ENCODE measurements at places on chromosomes 7 and 10. TPM values are rescaled to one million over a fixed set of nuclear protein-coding genes. Genes with fewer than 3 reads are reported as not detected.

- H3K4me3 ChIP-seq, result no peak overlapping the region
- H3K27ac ChIP-seq, result no peak overlapping the region
- H3K36me3 ChIP-seq, result no peaks in the 10 kb centered on the region
- no peak for DNase-seq
- H3K27me3 ChIP-seq, result no peaks in the 10 kb centered on the region
Observed at GRCh38 chr7:33425929-33426678, 296.7 kb downstream of the BBS9 start.

GRCh38 chr7:47652591-47652990 is 70.7 kb upstream of the TNS3 start:
- H3K4me1 ChIP-seq, result peaks cover 31% of the 10 kb centered on the region
- peak overlapping the region; percentile 86 for H3K27ac ChIP-seq
- H3K36me3 ChIP-seq, result peaks cover 4% of the 10 kb centered on the region

- H3K4me1 ChIP-seq, result peaks cover 15% of the 10 kb centered on the region
- H3K4me3 ChIP-seq, result no peak overlapping the region
- no peak overlapping the region for H3K27ac ChIP-seq
- no peak for DNase-seq
Observed at GRCh38 chr10:43125881-43126731, 12.1 kb upstream of the CSGALNACT2 start.

The PRSS2 gene
- total RNA-seq, result not detected

DNA sequence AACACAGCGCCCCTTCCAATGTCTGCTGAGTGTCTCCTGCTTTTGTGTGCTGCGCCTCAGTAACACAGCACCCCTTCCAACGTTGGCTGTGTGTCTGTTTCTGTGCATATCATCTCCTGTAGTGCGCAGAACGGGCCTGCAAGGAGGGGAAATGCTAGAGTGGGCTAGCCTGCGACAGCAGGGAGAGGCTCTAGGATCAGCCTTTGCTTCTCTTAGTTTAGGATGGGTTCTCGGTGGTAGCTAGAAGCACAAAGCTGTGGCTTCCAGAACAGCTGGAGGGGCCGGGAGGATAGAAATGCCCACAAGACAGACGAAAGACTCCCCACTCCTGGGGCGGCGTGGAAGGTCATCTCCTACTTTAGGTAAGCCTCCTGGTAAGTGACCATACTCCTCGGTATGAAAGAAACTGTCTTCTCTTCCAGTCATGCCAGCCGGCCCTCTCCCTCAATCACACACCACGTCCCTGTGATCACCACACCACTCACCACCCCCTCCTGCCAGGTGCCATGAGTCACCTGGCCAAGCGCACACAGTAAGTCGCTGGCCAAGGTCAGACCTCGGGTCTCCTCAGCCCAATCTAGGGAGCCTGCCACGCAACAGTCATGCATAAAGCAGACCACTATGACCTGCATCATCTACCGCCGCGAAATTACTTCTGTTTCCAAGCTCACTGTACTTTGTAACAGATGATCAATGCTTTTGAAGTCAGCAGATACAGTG is 4.8 kb downstream of the PITRM1 start:
- H3K36me3 ChIP-seq, result peaks cover 70% of the 10 kb centered on the region
- no peak overlapping the region for H3K27ac ChIP-seq
- no peak for DNase-seq
- H3K4me1 ChIP-seq, result peaks cover 12% of the 10 kb centered on the region

The SHH gene
- total RNA-seq, result not detected

GRCh38 chr10:124530215-124530665 is 68.6 kb downstream of the LHPP start:
- no peaks in the 10 kb centered on the region for H3K36me3 ChIP-seq
- peak; percentile 86 for DNase-seq
- peaks cover 13% of the 10 kb centered on the region for H3K4me1 ChIP-seq
- no peak overlapping the region for H3K4me3 ChIP-seq

The LEP gene
- total RNA-seq, result not detected

DNA sequence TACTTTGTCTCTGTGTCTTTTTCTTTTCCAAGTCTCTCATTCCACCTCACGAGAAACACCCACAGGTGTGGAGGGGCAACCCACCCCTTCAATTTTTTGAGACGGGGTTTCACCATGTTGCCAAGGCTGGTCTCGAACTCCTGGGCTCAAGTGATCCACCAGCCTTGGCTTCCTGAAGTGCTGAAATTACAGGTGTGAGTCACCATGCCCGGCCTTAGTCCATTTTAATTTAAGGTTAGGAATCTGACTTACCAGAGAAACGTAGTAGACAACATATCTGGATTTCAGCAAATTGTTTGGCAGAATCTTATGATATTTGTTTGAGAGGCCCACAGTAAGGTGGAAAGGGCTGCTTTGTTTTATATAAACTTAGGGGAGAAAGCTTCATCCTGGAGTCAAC is 3.2 kb upstream of the NFKB2 start:
- H3K4me1 ChIP-seq, result no peaks in the 10 kb centered on the region
- H3K27me3 ChIP-seq, result no peaks in the 10 kb centered on the region
- H3K27ac ChIP-seq, result no peak overlapping the region
- peaks cover 9% of the 10 kb centered on the region for H3K36me3 ChIP-seq
- H3K4me3 ChIP-seq, result peak overlapping the region; percentile 61

The FAM237B gene
- not detected for total RNA-seq

The PLPP4 gene
- total RNA-seq, result 0.86 TPM

DNA sequence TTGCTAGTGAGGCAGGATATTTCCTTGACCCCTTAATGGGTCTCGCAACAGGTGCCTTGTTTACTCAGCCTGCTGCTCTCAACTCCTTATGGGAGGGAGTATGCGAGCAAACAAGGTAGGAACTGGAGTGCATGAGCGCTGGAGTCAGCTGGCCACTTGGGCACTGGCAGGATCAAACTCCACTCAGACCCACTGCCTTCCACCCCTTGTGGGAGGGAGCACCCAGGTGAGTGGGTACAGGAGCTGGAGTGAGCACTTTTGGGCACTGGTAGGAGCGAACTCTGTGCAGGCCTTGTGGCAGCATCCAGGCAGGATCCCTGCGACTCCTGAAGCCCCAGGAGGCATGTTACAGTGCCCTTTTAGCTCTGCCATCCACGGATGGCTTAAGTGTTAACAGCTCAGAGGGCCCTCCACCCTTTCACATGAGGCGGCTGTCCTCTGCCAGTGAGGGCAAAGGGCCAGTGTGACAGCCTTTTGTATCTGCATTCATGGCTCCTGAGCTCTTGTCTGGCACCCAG is 123.2 kb downstream of the ST7 start:
- no peak overlapping the region for H3K27ac ChIP-seq
- H3K4me3 ChIP-seq, result no peak overlapping the region
- no peaks in the 10 kb centered on the region for H3K27me3 ChIP-seq
- DNase-seq, result no peak
- H3K4me1 ChIP-seq, result peaks cover 10% of the 10 kb centered on the region

GRCh38 chr7:112462236-112462635 is 12.0 kb downstream of the IFRD1 start:
- H3K27ac ChIP-seq, result peak overlapping the region; percentile 54
- peaks cover 25% of the 10 kb centered on the region for H3K4me1 ChIP-seq
- DNase-seq, result peak; percentile 98
- peaks cover 95% of the 10 kb centered on the region for H3K36me3 ChIP-seq
- no peak overlapping the region for H3K4me3 ChIP-seq

DNA sequence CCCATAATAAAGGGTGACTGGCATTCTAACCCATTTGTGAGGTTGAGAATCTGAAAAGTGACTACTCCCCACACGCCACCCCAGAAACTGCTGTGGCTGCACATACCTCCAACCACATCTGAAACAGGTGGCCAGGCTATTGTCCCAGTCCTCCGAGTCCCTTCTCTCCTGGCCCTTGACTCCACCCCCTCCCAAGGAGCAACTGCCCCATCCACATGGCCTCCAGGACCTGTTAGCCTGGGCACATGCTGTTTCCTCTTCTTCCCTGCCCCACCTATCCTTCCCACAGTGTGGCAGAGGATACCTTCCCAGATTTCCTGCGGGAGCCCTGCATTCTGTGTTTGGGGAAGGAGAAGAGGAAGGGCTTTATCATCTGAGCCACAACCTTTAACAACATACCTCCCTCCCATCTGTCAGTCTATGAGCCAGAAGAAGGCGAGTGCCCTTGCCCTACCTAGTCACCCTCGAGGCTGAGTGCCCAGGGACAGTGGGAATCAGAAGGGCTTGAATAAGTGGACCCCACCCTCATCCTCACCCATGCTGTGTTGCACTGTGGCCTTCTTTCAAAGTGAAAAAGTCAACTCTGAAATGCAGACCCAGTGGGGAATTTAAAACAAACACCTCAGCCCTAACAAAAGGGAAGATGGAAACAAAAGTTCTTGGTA is 11.9 kb downstream of the STEAP1B start:
- no peaks in the 10 kb centered on the region for H3K27me3 ChIP-seq
- H3K36me3 ChIP-seq, result no peaks in the 10 kb centered on the region
- peaks cover 6% of the 10 kb centered on the region for H3K4me1 ChIP-seq
- no peak overlapping the region for H3K27ac ChIP-seq

The TAS2R3 gene
- 2.7 TPM for total RNA-seq

The LIPF gene
- not detected for total RNA-seq

- no peak for DNase-seq
- no peak overlapping the region for H3K4me3 ChIP-seq
- H3K4me1 ChIP-seq, result peaks cover 21% of the 10 kb centered on the region
- no peak overlapping the region for H3K27ac ChIP-seq
- H3K27me3 ChIP-seq, result no peaks in the 10 kb centered on the region
Observed at GRCh38 chr7:108236681-108237415, 106.7 kb upstream of the LAMB4 start.

DNA sequence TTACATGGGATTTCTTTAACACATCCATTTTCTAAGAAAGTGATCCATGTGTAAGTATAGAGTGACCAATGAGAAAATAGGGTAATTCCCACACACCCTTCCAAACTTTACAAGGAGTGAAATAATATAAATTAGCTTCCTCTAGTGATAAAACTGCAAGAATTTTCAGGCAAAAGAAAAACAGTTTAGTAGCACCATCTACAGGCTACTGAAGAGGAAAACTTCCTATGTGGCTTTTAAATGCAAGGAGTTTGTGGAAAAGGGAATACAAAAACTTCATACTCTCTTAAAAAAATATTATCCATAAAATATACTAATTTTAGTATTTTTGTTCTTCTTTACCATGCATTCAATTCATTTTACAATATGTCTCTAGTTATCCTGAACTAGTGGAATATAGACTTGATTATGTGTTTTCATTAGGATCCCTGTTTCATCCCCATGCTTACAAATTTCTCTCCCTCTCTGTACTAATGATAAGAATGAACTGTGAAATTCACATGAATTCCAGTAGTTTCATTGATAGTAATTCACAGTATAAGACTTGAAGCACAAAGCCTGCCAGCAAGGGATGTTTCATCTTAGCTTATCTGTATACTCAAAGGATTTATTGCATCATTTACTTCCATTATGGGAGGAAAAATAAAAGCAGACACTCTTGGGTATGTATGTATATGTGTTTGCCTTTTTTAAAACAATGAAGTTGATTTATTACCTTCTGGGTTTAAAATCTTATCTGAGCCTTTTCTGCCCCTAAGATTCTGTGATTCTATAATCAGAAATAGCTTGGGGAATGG is 442.9 kb downstream of the AUTS2 start:
- H3K27ac ChIP-seq, result no peak overlapping the region
- no peaks in the 10 kb centered on the region for H3K27me3 ChIP-seq
- no peak for DNase-seq
- H3K36me3 ChIP-seq, result no peaks in the 10 kb centered on the region

DNA sequence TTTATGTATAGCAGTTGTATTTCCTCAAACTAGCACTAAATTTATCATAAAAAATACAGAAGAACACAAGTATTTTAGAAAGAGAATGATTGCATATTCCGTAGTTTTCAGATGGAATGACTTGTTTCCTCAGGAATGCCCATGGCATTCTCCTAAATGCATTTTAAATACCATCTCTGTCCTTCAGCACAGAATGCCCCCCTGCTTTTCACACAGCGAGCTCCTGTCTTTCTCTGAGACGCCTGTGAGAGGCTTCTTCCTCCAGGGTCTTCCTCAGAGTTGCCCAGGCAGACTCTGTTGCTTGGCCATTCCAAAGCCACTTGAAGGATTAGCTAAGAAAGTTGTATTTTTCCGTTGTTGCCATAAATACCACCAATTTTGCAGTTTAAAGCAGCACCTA is 10.1 kb downstream of the LANCL2 start:
- no peaks in the 10 kb centered on the region for H3K4me1 ChIP-seq
- no peak overlapping the region for H3K4me3 ChIP-seq
- H3K36me3 ChIP-seq, result peaks cover 4% of the 10 kb centered on the region
- H3K27me3 ChIP-seq, result no peaks in the 10 kb centered on the region
- H3K27ac ChIP-seq, result no peak overlapping the region

GRCh38 chr10:58150290-58150689 is 117.4 kb downstream of the IPMK start:
- H3K27ac ChIP-seq, result no peak overlapping the region
- H3K36me3 ChIP-seq, result no peaks in the 10 kb centered on the region
- no peak for DNase-seq
- H3K27me3 ChIP-seq, result no peaks in the 10 kb centered on the region
- H3K4me3 ChIP-seq, result no peak overlapping the region
- H3K4me1 ChIP-seq, result peaks cover under 1% of the 10 kb centered on the region

DNA sequence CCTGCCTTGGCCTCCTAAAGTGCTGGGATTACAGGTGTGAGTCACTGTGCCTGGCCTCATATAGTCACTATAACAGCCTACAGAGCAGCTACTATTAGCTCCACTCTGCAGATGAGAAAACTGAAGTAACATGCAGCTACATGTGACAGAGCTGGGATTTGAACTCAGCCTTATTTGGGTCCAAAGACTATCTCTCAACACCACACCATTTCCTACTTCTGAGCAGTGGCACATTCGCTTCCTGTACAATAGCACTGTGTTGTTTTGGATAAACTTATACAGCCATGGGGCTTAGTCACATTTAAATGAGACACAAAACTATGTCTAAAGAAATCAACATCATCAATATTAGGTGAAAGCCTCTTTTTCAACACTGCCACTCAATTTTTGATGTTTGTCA is 69.8 kb upstream of the DNAJB12 start:
- H3K27me3 ChIP-seq, result no peaks in the 10 kb centered on the region
- no peaks in the 10 kb centered on the region for H3K4me1 ChIP-seq
- H3K36me3 ChIP-seq, result peaks cover 11% of the 10 kb centered on the region

- H3K4me3 ChIP-seq, result peak overlapping the region; percentile 23
- H3K36me3 ChIP-seq, result no peaks in the 10 kb centered on the region
- H3K27me3 ChIP-seq, result no peaks in the 10 kb centered on the region
- H3K27ac ChIP-seq, result peak overlapping the region; percentile 100
- DNase-seq, result peak; percentile 58
Observed at GRCh38 chr10:3805201-3805790, 20.3 kb upstream of the KLF6 start.

The GIMAP7 gene
- not detected for total RNA-seq

- H3K27me3 ChIP-seq, result no peaks in the 10 kb centered on the region
- H3K36me3 ChIP-seq, result no peaks in the 10 kb centered on the region
- H3K4me3 ChIP-seq, result no peak overlapping the region
- H3K27ac ChIP-seq, result no peak overlapping the region
- no peaks in the 10 kb centered on the region for H3K4me1 ChIP-seq
Observed at GRCh38 chr10:131314148-131314547, 2.6 kb upstream of the TCERG1L start.

GRCh38 chr10:86210416-86210815 is 156.2 kb downstream of the GRID1 start:
- no peaks in the 10 kb centered on the region for H3K27me3 ChIP-seq
- no peak overlapping the region for H3K27ac ChIP-seq
- no peaks in the 10 kb centered on the region for H3K4me1 ChIP-seq
- H3K36me3 ChIP-seq, result no peaks in the 10 kb centered on the region
